Stimulated activated CD4-positive, alpha-beta T cell treated with anti-CD3 and anti-CD28 coated beads, Interleukin-12 subunit alpha, Interleukin-12 subunit beta, amount 100 ng/mL, for 48 hours (primary cell): ENCODE measurements at places on chromosomes 2 and 18.
A peak's percentile ranks its signal among the peaks of the same experiment; 100 is the strongest.

GRCh38 chr2:230921806-230922595, 3.0 kb downstream of the GPR55 start:
- no peak for DNase-seq

DNA sequence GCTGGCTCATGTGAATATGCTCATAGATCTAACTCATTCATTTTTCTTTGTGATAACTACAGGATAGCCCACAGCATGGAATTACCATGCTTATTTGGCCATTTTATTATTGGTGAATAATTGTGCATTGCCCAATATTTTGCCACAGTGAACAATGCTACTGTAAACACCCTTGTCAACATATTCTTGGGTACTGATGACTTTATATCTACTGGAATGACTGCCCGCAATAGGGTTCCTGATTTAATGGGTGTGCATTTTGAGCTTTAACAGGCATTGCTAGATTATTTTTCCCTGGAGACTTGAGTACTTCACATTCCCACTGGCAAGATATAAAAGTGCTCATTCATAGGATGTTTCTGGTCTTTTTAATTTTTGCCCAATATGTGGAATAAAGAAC, 42.7 kb upstream of the EVA1A start:
- DNase-seq = no peak

DNA sequence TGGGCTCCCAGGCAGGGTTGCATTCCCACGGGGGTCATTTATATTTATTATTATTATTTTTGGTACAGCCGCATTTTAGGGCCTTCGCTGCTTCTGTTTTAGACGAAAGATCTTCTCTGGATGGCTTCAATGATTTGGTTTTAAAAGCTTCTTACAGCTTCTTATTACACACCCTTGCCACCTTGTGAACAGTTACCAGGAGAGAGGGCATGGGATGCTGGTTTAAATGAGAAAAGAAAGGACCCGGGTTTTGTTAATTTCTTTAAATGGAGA, 1.7 kb downstream of the SH3RF3 start:
- no peak for DNase-seq

GRCh38 chr18:39058386-39059000, 1492.9 kb upstream of the CELF4 start:
- DNase-seq = no peak

- DNase-seq = no peak
Measured at GRCh38 chr2:2326068-2327040, 4.7 kb downstream of the MYT1L start.

GRCh38 chr2:70991742-70992141, 2.9 kb downstream of the TEX261 start:
- no peak for DNase-seq

- DNase-seq = peak; percentile 10
Measured at GRCh38 chr2:160087854-160088745, 25.7 kb upstream of the PLA2R1 start.

DNA sequence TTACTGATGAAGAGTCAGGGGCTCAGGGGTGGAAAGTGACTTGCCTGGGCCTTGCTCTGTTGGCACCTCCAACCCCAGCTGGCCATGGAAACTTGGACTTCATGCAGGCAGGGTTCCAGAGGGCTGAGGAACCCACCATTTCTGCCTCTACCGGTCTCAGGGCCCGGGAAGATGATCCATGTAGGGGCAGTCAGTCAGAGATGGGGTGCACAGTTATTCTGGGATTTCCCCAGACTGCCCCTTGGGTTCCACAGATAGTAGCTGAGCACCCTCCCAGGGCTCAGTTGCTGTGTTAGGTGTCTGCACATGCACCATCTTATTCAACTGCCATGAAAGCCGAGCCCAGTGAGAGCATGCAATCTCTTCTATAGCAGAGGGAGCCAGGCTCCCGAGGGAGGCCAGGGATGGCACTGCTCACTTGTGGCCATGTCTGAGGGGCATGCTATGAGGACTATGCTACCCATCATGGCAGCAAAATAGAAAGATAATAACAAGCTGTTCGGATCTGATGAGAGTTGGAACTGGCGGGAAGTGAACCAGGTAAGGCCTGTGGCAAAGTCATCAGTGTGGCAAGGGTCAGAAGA, 37.3 kb downstream of the RHOB start:
- no peak for DNase-seq

GRCh38 chr2:151482171-151482725, 72.5 kb downstream of the RIF1 start:
- DNase-seq = peak; percentile 2

GRCh38 chr2:218074031-218074430, 5.0 kb downstream of the RUFY4 start:
- peak; percentile 11 for DNase-seq

DNA sequence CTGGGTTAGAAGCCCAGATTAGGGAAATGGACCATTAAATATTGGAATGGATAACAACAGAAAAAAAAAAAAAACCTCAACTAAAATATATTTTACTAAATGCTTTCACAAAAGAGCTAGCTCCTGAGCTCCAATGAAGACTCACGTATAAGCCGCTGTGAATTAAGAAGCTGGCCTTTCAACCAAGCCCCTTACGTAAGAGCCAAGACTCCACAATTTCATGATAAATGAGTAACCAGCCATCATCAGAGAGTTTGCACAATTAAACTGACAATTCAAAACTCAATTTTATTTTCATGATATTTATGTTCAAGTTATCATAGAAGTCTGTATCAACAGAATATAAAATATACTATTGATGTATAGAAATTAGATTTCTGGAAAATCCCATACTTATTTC, 70.7 kb upstream of the HNRNPA3 start:
- DNase-seq = no peak

DNA sequence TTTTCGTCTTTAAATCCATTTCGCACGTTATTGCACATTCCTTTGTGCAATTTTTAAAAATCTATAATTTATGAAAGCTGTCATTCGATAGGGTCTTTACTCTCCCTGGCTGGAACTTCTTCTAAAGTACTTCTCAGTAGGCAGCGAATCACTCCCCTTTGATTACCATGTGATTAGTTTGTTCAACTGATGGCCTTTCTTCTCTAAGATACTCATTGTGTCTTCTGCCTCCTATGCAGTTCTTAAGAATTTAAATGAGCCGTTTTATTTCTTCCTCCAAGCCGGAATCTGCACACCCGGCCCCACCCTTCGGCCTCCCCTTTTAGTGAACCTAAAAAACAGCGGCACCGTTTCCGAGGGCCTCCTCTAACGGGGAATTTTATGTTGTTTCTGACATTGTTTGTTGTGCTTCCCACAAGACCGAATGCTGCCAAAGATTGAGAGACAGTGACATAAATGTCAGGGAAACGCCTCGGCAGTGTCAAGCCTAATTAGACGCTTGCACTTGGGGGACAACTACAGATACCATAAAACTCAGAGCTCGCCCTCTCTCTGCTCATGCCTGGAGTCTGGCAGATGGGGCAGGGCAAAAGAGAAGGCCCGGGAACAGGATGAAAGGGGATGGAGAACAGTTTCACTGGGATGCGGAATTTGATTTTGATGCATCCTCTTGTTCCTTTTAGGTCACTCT, 255.3 kb downstream of the BCL11A start:
- DNase-seq = no peak

DNA sequence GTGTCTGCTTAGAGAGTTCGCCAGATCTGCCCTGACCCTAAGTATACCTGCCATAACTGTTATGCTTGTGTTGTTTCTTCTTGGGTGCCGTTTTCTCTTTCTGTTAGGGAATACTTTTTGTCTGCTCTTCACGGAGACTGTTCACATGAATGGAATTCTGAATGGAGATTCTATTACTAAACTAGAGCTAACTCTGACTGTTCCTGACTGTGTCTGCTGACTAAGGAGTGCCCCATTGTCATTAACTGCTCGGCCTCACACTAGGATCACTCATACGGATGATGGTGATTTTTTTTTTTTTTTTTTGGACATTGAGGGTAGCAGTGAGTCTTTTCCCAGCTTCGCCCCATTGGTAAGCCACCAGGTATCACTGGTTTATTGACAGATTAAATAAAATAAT, 104.8 kb upstream of the SLC8A1 start:
- no peak for DNase-seq

DNA sequence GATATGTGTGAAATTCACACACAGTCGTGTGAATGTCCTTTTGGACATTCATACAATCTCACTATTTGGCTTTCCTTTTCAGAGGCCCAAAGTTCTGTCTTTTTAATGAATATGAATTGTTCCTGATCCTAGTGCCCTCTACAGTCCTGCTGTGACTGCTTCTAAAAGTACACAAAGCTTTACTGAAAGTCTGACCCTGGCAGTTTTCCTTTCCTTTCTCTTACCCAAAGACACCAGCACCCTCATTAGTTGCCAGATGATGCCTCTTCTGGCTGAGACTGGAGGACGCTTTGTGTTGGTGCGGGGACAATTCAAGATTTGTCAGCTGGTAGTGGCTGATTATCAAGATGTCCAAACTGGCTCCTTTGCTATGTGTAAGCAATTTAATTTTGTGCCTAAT, 81.8 kb upstream of the CDCA7 start:
- no peak for DNase-seq

- no peak for DNase-seq
Measured at GRCh38 chr2:136065384-136065783, 52.6 kb downstream of the CXCR4 start.

DNA sequence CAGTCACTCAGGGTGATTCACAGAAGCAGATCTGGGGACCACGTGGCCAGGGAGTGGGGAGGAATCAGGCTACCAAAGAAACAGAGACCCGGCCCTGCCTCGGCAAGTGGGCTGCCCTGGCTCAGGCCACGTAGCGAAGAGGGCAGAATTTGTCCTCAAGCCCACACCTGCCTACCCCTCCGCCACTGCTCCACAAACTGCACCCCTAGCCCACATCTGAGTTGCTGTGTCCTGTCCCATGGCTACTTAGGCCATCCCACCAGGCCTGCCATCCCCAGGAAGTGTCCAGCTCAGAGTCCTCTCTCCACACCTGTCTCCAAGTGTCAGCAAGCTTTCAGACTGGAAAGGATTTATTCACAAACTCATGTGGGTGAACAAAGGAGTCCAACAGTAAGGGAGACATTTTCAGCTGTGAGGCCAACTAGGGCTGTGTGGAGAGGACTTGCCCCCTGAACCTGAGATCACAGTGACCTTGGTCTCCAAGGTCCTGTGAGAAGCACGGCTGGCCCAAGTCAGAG, 31.7 kb upstream of the ASPRV1 start:
- no peak for DNase-seq

DNA sequence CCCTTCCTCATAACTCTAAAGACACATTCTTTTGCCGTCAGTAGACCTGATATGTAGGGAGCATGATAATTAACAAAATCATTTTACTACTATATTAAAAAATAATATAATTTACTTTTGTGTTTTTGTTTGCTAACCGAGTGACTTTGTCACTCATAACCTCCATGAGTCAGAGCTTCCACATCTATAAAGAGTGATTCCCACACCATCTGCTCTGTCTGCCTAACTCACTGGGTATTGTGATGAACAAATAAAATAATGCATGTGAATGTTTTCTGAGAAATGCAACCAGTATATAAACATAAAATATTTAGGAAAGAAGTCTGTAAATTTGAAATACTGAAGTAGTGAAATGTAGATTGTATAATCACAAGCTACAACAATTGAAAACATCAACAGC, 123.4 kb upstream of the DSEL start:
- DNase-seq = no peak

DNA sequence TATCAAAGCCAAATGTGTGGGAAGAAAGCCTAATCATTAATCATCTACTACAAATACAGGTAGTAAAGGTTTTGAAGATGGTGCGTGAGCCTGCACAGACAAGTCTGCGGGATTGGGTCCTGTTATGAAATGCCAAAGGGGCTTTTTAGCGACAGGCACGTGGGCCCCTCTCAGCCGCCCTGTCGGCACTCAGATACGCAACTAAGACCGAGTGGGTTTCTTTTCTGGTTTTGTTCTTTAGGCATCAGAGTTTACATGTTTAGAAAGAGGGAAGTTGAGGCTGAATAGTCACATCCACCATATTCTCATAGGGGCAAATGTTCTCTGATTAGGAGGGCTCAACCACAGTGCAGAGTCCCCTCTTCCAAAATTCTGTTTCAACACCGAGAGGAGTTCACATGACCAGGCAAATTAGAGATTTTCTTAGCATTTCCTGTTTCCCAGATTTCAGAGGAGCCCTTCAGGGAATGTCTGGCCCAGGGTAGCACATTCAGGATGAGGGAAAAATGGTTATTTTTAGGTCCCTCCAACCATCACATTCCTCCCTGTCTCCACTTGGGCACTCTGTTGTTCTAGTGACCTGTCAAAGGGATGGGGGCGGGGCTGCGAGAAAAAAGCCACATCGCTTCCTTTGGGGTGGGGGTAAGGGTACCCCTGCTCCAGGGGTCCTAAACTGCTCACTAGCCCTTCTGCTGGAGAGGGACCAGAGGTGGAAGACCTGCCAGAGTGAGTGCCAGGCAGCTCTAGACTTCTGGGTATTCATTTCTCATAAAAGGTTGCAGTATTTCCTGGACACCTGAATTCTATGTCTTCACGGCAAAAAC, 159.2 kb downstream of the BCL2 start:
- DNase-seq = no peak

DNA sequence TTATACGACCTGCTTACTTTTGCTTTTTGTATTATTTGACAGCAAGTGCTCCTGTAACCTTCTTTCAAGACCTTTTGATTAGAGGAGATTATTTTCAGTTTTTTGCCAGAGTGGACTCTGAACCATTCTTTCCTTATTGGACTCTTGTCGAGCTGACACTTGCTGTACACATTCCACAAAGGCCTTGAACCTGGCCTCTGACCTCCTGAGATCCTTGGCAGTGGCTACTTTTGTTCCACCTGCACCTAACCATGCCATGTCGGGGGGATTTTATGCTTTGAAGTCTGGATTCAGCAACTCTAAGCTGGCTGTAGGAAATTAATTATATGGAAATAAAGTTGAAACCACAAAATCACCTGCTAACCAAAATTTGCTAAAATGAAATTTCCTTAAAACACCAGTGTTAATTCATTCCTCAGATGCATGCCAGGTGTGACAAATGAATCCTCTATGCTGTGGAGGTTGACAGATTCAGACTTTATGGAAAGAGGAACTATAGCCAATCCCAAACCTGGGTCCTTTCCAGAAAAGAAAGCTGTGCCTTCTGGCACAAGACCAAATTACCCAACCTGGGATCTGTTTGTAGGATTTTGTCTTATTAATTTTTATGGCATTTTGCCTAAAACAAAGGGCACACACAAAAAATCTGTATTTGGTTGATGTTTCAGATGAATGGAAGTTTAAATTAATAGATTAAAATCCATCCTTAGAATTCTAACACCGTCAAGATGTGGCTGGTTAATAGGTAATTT, 110.4 kb downstream of the CDC42EP3 start:
- no peak for DNase-seq
